ENCODE measurements at places on chromosomes 12 and 14.
A peak's percentile ranks its signal among the peaks of the same experiment; 100 is the strongest.

DNA sequence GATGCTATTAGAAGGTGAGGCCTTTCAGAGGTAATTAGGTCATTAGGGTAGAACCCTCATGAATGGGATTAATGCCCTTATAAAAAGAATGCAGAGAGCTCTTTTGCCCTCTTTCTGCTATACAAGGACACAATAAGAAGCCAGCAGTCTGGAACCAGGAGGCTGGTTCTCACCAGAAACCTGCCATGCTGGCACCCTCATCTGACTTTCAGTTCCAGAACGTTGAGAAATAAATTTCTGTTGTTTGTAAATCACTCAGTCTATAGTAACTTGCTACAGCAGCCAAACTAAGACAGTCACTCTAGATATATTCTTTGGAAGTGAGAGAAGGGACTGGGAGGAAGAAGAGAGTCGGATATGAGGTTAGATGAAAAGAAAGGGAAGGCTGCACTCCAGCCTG, 125.0 kb upstream of the MYF6 start:
- no peak for DNase-seq

DNA sequence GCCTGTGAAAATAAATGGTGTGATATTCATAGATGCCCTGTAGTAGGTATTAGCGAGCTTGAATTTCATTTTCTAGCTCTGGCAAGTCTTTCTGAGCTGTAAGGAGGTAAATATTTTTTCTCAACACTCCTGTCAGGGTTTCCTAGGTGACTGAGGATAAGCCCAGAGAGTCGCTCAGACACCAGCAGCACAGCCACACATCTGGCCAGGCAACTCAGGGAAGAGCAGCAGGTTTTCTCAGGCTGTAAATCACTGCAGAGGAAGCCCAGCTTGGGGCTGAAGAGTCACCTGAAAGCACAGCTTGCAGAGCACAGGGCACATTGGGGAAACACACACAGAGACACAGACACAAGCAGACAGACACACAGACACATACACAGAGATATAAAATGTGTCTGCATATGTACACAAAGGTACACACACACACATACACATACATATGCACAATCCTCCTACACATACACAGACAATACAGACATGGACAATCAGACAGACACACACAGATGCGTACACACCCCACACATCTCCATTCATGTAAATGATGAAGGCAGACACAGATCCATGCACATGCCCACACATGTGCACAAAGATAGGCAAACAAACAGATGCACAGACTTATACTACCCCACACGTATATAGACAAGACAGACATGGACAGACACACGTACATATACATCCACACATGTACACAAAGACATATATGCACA, 232.0 kb upstream of the TMTC1 start:
- DNase-seq, result no peak

DNA sequence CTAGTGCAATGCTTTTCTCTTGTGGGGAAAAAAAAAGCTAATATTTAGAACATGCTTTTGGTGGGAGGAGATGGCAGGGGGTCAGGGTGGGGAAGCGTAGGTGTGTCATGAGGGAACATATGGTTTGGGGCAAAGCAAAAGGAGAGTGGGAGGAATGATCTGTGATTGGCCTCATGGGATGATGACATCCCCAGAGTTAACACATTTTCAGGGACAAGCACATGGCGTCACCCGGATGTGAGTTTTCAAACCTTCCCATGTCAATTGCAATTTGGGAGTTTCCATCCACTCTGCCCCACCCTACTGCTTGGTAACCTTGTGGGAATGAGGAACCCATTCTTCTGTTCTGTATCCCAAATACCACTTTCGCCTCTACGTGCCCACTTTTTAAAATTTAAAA, 164.2 kb downstream of the SSPN start:
- no peak for DNase-seq

GRCh38 chr12:101935890-101936746, 58.7 kb downstream of the DRAM1 start:
- no peak for DNase-seq

DNA sequence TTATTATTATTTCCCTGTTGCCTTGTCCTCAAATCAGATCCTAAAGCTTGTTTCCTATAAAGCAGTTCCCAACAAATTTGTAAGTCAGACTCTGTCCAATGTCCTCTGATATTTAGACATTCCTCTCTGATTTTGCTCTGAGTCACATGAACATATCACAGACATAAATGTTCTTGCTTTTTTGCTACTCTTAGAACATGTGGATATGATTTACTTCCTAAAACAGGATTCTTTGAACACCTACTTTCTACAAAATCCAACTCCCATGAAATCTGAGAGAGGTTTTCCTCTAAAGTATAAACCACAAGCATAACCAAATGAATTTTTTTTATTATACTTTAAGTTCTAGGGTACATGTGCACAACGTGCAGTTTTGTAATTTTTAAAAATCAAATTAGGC, 181.3 kb upstream of the SLC38A2 start:
- DNase-seq, result no peak

- no peak for DNase-seq
Observed at GRCh38 chr12:76266797-76267196, 81.4 kb downstream of the BBS10 start.

DNA sequence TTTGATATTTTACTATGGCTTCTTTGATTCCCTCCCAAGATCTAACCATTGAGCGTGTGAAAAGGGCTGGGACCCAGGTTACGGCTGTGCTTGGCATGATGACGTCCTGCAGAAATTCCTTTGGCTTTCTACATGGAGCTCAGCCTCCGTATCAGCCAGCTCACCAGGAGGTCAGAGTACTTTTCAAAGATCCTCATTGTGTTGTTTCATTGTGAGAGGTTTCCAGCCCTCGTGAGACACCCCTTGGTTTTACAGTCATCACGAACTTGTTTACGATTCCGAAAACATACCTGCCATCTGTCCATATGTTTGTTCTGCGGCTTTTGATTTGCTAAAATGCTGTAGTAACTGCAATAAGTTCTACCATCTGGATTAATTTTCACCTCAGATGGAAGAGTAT, 453.1 kb downstream of the TMEM121 start:
- DNase-seq, result no peak

GRCh38 chr12:62435303-62436163, 31.1 kb upstream of the MON2 start:
- no peak for DNase-seq

DNA sequence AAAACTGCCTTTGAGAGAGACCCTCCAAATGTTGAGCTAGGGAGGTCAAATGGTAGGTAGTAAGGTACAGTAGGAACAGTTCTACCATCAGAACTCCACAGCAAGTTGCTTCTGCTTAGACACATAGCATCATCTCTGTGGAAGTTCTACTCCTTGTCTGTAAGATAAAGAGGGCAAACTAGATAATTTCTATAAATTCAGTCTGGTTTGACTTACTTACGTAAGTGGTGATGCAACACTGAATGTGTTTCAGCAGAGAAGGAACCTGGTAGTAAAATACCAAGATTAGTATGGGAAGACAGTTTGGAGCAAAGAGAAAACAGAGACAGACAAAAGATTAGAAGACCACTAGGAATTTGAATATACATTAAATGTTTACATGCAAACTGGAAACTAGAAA, 42.0 kb downstream of the KITLG start:
- DNase-seq, result no peak

- no peak for DNase-seq
Observed at GRCh38 chr14:28607661-28608060, 158.9 kb upstream of the FOXG1 start.

DNA sequence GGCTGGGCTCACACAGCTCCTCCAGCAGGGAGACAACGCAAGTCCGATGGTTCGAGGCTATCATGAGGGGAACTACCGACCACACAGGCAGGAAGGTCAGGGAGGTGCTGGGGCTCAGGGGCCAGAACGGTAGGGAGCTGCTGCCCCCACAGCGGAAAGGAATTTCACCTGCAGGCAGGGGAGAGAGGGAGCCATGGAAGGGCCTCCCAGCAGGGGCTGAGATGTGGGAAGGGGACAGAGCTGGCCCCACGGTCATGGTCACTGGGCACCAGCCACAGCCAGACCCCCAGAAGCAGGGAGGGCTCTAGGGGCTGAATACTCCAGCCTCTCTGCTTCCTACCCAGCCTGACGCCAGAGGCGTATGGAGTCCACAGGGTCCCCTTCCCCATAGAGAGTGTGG, 103.1 kb downstream of the SCARB1 start:
- no peak for DNase-seq

DNA sequence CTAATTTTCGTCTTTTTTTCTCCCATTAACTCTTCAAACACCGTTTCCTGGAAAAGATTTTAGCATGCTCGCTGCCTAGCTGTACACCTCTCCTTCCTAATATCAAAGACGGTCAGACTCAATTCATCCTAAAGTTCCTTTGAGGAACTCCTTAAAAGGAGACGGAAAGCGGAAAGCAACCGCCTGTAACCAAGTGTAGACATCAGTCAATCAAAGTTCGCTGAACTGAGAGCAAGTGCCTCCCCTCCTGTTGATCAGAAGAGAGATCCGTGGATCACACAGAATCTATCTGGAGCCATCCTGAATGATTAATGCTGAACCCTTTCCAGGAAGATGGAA, 412 bp upstream of the TEP1 start:
- DNase-seq, result no peak

DNA sequence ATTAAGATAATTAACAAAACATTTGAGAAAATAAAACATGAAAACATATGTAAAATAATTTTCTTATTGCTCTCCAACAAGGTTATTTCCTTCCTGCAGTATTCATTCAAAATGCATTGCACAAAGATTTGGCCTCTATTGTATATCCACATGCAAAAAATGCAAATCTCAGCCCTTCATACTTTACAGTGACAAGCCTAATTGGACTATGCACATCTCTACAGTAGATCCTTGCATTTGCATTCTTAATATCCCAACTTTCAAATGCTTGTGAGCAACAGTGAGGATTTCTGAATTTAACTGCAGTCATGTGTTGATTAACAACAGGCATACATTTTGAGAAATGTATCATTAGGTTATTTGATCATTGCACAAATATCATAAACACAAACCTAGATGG, 333.7 kb downstream of the PAWR start:
- DNase-seq, result no peak

- no peak for DNase-seq
Observed at GRCh38 chr12:26226629-26227360, 31.4 kb downstream of the SSPN start.

DNA sequence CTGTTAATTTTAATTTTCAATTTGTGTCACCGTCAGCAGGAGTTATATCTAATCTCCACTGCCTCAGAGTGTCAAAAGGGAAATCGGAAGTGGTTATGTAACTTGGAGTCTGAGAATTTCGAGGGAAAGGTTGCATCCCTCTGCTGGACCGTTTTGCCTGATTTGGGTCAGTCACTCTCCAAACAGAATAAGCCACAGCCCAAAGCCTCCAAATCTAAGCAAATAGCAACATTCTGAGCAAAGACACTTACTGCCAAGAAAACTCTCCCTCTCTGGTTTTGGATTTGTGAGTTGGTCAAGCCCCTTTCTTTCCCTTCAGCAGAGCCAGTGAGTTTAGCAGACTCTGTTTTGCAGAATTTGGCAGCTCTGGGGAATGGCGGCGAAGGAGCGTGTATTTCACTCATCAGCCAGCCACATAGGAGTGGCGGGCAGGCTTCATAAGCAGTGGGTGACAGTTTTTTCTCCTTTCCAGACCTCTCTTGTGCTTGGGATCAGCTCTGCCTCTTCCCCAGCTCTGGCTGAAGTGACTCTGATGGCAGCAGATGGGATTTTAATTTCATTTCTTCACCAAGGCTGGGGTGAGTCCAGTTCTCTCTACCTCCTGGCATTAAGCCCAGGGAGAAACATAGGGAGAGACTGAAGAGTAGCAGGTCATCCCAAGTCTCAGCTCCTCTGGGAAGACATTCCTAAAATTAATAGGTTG, 218.7 kb upstream of the NOS1 start:
- no peak for DNase-seq

DNA sequence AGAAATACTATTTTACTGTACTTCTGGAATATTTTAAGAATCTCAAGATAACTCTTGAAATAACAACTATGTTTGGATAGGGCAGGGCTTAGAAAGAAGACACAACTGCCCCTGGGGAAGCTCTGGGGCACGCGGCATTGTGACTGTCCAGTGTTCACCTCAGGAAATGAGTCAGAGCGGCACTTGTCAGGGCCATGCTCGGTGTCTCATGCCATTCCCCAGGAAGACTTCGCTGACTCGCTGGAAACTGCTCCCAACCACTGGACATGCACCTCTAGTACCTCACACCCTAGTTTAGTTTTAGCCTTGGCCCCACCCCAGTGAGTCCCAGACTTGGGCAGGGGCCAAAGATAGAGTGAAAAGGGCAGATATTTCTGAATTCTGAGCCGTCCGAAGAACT, 192.0 kb downstream of the TTC7B start:
- DNase-seq, result no peak

GRCh38 chr12:91998316-91998715, 147.3 kb downstream of the BTG1 start:
- no peak for DNase-seq

DNA sequence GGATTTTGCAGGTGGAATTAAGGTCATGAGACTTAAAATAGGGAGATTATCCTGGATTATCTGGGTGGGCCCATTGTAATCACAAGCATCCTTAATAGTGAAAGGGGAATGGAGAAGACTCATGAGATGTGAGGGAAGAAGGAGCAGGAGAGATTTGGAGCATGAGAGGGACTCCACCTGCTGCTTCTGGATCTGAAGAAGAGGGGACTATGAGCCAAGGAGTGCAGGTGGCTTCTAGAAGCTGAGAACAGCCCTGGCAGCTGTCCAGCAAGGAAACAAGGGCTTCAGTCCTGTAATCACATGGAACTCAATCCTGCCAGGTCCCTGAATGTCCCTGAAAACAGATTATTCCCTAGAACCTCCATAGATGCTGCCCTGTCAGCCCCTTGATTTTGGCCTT, 67.8 kb downstream of the PELI2 start:
- no peak for DNase-seq

DNA sequence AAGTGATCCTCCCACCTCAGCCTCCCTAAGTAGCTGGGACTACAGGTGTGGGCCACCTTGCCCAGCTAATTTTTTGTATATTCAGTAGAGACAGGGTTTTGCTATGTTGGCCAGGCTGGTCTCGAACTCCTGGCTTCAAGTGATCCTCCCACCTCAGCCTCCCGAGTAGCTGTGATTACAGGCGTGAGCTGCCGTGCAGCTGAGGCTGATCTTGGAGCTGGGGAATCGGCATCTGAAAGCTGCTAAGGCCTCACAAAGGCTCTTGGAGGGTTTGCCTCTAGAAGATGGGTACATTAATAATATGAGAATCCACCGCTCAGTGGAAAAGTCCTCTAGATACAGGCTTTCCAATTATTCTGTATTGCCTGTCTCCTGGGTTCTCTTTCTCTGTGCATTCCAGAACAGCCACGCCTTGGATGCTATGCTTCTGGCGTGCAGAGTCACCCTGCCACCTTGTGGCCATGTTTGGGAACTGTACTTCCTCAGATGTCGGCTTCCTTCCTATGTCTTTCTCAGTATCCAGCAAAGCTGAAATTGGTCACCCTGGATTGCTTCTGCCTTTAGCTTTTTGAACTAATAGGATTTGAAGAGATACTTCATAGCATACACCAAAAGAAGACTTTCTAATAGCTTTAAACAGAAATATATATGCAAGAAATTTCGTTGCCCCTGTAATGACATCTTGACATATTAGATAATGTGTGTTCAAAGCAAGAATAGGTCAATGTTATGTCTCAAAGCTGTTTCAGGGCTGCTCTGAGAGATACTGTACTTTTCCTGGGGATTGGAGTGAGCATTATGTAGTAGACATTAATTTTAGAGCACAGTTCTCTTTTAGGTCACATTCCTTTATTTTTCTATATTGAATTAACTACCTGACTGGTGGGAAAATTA, 75.4 kb downstream of the SNAPC1 start:
- DNase-seq, result peak; percentile 64

- no peak for DNase-seq
Observed at GRCh38 chr14:64227856-64228255, 66.3 kb downstream of the ESR2 start.

Measured in stimulated activated CD4-positive, alpha-beta T cell treated with anti-CD3 and anti-CD28 coated beads, TNF-alpha, amount 100 ng/mL, for 48 hours (primary cell).